ENCODE measurements at places on chromosomes 4 and X.
A peak's percentile ranks its signal among the peaks of the same experiment; 100 is the strongest.

DNA sequence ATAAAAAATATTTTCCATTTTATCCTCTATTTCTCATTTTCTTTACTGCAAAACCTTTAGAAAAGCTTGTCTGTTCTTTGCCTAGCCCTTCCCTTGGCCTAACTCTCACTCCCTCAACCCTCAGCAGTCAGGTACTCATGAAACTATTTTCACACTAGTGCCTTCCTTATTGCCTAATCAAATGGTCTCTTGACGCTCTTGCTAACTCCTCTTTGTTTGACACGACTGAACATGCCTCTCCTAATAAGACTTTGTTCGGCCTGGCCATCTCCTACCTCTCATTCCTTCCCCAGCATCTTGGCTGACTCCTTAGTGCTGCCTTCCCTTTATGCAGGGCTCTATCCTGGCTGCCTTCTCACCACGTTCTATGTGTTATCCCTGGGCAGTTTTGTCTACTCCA is 11.1 kb upstream of the LRAT start:
- DNase-seq = no peak

DNA sequence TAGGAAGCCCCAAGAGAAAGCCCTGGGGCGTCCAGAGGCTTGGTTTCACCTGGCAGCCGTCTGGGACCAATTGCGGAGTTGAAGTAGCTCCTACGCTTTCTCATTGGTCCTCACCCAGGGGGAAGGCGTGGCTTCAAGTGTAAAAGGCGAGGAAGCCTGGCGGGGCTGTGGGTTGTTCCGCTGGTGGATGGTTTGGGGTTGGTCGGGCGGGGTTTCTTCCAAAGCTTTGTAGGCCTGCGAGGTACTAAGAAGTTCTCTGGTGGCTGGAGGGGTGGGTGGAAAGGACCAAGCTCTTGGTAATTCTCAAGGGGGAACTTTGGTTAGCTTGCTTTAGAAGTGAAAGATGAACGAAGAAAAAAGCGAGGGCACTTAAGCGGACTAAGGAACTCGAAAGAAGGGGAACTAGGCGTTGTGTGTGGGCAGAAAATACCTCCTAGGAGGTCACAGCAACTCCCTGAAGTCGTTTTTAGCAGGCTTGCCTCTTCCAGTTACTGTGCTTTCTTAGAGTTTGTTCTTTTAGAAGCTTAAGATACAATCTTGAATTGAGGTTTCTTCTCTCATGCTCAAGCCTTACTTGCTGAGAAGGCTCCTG is 36.6 kb downstream of the CCNG2 start:
- no peak for DNase-seq

DNA sequence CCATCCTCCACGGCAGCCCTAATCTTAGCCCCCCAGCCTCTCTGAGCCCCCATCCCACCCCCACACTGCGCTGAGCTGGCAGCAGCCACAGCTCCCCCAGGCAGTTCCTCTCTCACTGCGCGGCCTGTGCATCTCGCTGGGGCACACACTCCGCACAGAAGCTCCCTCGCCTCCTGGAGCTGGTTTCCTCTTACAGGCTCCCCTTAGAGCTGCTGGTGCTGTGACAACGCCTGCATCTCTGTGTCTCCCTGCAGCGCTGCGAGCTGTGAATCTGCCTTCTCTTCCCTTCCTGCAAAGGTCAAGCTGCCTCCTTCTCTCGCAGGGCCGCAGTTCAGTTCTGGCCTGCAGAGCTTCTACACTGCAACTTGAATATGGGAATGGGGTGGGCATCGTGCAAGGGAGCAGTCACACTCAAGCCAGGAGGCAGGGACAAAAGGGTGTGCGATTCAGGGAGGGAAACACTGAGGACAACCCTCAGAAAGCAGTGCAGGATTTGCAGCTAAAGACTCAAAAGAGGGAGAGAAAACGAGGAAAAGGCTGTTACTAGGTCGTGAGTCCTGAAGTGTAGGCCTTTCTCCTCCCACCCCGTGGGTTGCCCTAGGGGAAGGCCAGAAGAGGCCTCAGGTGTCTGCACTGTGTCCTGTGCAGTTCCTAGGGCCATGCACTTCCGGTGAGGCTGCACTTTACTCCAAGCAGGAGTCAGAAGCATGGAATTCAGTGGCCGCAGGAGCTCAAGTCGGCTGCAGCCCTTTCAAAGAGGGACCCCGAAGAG is 87.0 kb downstream of the BCOR start:
- DNase-seq = peak; percentile 16

DNA sequence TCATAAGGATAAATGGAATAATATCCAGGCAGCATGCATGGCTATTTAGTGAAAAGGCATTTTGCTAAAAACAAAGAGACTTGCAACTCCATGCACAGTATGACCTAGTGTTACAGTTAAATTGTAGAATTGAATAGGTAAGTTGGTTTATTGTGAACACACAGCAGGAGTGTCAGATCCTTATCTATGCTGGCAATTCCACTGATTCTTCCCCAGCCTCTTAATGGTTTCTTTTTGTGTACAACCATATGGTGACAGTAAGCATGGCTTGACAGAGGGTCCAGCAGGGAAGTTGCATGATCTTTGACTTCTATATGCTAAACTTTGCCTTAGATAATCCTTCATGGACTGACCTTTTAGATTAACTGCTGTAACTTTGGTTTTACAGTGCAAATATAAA is 936.6 kb upstream of the EPHA5 start:
- no peak for DNase-seq

GRCh38 chrX:10833299-10834169 is 213.1 kb upstream of the MID1 start:
- peak; percentile 22 for DNase-seq

DNA sequence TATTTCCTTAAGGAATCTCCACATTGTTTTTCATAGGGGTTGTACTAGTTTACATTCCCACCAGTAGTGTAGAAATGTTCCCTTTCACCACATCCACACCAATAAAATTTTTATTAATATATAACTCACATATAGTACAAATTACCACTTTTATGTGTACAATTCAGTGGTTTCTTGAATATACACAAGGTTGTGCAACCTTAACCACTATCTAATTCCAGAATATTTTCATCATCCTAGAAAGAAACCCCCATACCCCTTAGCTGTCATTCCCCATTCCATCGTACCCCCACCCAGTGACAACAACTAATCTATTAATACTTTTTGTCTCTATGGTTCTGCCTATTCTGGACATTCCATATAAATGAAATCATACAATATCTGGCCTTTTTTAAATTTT is 108.3 kb upstream of the USP9X start:
- peak; percentile 42 for DNase-seq

DNA sequence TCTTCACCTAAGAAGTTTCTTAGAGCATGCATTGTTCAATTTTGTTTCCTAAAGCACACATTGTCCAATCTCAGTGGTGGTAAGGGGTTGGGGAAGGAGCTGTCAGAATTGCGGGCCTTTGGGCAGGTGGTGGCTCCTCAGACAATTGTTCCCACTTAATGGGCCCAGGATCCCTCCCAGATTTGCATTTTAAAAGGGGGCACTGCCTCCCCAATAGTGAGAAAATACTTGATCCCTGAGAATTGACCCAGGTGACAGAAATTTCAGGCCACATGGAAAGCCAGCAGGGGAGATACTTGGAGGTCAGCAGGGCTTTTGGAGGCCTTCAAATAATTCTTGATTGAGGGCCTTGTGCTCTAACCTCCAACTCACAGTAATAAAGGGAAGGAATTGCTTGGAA is 217.1 kb downstream of the ZNF674 start:
- no peak for DNase-seq

DNA sequence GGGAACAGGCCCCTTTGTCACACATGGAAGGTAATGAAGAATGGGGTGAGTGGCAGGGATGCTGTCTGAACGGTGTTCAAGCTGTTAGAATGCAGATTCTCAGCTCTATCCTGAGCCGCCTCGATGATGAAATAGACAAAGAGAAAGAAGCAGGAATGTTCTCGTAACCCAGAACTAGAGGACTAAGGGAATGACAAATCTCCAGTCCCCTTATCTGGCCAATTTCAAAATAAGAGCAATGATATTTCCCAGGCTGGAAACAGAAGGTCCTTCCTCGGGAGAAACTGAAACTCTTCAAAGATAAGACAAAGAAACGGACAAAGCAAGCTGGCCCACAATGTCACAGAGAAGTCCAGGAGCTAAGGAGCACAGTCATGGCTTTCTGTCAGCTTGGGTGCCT is 29.5 kb upstream of the MTNR1A start:
- no peak for DNase-seq

DNA sequence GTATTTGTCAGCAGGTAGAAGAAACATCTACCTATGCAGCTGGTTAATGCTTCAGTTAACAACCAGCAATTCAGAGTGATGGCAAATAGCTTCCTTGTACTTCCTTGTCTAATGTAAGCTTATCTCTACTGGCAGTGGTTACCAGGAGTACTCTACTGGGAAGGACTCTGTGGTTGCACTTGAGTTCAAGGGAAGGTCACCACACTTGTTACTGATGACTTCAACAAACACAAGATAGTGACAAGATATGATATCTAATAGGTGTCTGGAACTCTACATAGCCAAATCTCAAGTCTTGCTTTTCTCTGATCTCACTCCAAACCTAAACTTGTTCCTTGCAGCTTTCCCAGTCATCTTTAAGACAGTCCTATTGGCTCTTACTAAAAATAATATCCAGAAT is 1644.9 kb upstream of the TENM3 start:
- DNase-seq = peak; percentile 2

DNA sequence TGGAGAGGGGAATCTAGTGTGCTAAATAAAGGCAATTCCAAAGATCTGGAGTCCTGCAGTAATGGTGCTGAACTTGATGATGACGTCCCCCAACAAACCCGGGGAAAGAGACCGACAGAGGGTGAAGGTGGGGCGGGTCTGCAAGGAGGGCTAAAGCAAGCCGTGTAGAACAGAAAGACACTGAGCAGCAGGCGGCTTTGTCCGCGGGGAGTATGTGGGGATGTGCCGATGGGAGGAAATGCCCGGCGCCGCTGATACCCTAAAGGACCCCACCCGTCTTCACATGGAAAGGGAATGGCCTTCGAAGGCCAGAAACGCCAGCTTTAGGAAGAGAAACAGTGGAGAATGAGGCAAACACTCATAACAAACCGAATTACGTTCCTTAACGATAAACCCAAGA is 528.9 kb downstream of the ZNF674 start:
- no peak for DNase-seq

DNA sequence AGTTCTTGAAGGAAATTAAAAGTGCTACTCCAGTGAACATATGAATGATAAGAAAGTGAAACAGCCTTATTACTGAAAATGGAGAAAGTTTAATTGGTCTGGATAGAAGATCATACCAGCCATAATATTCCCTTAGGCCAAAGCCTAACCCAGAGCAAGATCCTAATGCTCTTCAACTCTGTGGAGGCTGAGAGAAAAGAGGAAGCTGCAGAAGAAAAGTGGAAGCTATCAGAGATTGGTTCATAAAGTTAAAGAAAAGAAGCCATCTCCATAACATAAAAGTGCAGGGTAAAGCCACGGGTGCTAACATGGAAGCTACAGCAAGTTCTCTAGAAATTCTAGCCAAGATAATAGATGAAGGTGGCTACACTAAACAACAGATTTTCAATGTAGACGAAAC is 85.5 kb upstream of the ATOH1 start:
- DNase-seq = no peak

GRCh38 chr4:24126776-24127175 is 236.9 kb upstream of the PPARGC1A start:
- no peak for DNase-seq

DNA sequence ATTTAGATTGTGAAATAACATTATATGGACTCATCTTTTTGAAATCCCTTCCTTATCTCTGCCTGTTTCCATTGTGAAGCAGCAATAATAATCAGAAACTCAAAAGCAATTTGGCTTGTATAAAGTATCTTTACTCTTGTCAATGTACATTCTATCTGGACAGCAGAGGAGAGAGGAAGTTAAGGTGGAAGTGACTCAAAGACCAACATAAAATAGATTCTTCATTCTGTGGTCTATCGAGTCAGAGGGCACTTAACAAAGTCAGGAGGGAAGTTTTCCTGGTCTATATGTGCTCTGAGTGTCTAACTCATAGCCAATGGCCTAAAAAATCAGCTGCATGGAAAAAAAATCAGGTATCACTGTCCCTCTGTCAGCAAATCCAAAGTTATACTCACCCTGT is 155.5 kb downstream of the EMCN start:
- DNase-seq = peak; percentile 24

DNA sequence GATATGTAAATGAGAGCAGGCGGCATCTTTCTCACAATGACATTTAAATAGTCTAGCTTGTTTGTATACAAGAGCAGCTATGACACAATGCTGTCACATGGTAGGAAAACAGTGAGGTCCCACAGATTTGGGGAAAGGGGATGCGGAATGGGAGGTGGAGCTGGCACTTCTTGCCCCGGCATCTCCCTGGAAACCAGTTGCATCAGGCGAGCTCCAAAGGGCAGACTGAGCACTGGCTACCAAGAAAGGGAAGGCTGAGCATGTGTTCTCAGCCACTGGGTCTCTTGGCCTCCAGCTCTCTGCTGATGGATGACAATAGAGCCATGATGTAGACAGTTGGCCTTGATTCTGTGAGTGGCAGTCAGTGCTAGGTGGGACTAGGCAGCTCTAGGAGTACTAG is 109.0 kb downstream of the UCHL1 start:
- DNase-seq = no peak

DNA sequence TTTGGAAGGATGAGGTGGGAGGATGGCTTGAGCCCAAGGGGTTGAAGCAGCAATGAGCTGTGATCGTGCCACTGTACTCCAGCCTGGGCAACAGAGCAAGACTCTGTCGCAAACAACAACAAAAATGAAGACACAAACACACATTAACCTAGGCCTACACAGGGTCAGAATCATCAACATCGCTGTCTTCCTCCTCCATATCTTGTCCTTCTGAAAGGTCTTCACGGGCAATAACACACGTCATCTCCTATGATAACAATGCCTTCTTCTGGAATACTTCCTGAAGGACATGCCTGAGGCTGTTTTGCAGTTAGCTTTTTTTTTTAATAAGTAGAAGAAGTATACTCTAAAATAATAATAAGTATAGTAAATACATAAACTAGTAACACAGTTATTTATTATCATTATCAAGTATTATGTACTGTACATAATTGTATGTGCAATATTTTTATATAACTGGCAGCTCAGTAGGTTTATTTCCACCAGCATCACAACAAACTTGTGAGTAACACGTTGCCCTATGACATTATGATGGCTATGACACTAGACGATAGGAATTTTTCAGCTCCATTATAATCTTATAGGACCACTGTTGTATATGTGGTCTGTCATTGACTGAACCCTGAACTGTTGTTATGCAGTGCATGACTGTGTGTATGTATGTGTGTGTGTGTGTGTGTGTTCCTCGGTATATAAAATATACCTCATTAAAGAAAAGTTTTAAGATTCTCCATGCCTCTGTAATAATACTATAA is 69.2 kb upstream of the MAML3 start:
- peak; percentile 45 for DNase-seq

Data from fibroblast of skin of right biceps (primary cell).